Smooth muscle cell of bladder (primary cell): ENCODE measurements at places on chromosomes 3 and 15. TPM values are rescaled to one million over a fixed set of nuclear protein-coding genes. Genes with fewer than 3 reads are reported as not detected.

The SLC24A5 gene
- not detected in 2 replicates for total RNA-seq

The CHP1 gene
- total RNA-seq, result 73.2 and 85.9 TPM in 2 replicates

The RNF123 gene
- total RNA-seq, result 20.5 and 20.6 TPM in 2 replicates

The ZNF660 gene
- total RNA-seq, result 2.1 and 2.6 TPM in 2 replicates

The CD200 gene
- total RNA-seq, result 4.0 and 4.8 TPM in 2 replicates

The ITIH4 gene
- total RNA-seq, result 1.2 and 1.6 TPM in 2 replicates

The WDR72 gene
- total RNA-seq, result not detected in 2 replicates

The ROBO1 gene
- 98.5 and 150 TPM in 2 replicates for total RNA-seq

The LYZL4 gene
- not detected in 2 replicates for total RNA-seq

The CSTA gene
- total RNA-seq, result 3.8 and 8.0 TPM in 2 replicates

The MRPL3 gene
- total RNA-seq, result 97.3 and 99.1 TPM in 2 replicates

The PTH1R gene
- under 0.01 and 0.28 TPM in 2 replicates for total RNA-seq

The AGBL1 gene
- not detected in 2 replicates for total RNA-seq

The SHISA5 gene
- 101 and 102 TPM in 2 replicates for total RNA-seq

The GOLGA8S gene
- under 0.01 TPM in 2 replicates for total RNA-seq

The CCR1 gene
- 0.57 and 1.3 TPM in 2 replicates for total RNA-seq
